Omental fat pad (tissue), 4 donors: ENCODE measurements at places on chromosomes 12 and 14. TPM values are rescaled to one million over a fixed set of nuclear protein-coding genes. Genes with fewer than 3 reads are reported as not detected.

Gene RD3L
- not detected for total RNA-seq

Gene SERPINA9
- not detected for total RNA-seq

Gene C12orf42
- not detected for total RNA-seq

Gene NANOG
- not detected for total RNA-seq

Gene TAS2R10
- not detected for total RNA-seq

Gene RHEBL1
- total RNA-seq = not detected

Gene IGFBP6
- total RNA-seq = 246 TPM

Gene NTN4
- 12.2 TPM for total RNA-seq

Gene LYSET
- total RNA-seq = 5.7 TPM

Gene KLHDC1
- total RNA-seq = 6.2 TPM

Gene CLEC4E
- total RNA-seq = 37.8 TPM

Gene GDF11
- total RNA-seq = 5.4 TPM

Gene BMAL2
- 5.6 TPM for total RNA-seq

Gene EPYC
- not detected for total RNA-seq

Gene TAS2R9
- total RNA-seq = not detected

Gene TTC8
- total RNA-seq = 33.0 TPM

Gene SLC25A21
- total RNA-seq = not detected

Gene NAV3
- 13.9 TPM for total RNA-seq

Gene C14orf132
- 7.3 TPM for total RNA-seq

Gene TEX52
- total RNA-seq = not detected

Gene CFAP251
- total RNA-seq = 7.4 TPM

Gene FAM181A
- not detected for total RNA-seq

Gene KERA
- total RNA-seq = not detected

Gene PRH1
- 28.8 TPM for total RNA-seq

Gene FAM186B
- total RNA-seq = 0.48 TPM

Gene SENP1
- total RNA-seq = 23.0 TPM

Gene GUCY2C
- total RNA-seq = not detected

Gene OVCH1
- 0.25 TPM for total RNA-seq

Gene KRT3
- not detected for total RNA-seq

Gene SLC8A3
- not detected for total RNA-seq

Gene TSHR
- total RNA-seq = not detected

Gene TMEM229B
- total RNA-seq = 6.6 TPM

Gene PLBD1
- 16.1 TPM for total RNA-seq

Gene NINJ2
- total RNA-seq = 8.6 TPM

Gene TOGARAM1
- 24.3 TPM for total RNA-seq

Gene CLEC6A
- not detected for total RNA-seq

Gene SMIM41
- 1.1 TPM for total RNA-seq

Gene CLEC2B
- total RNA-seq = 33.8 TPM

Gene MSI1
- 0.37 TPM for total RNA-seq

Gene KLRF1
- total RNA-seq = not detected

Gene COCH
- total RNA-seq = 2.6 TPM

Gene PTPRB
- 59.2 TPM for total RNA-seq

Gene CLEC4D
- not detected for total RNA-seq

Gene RHOJ
- 5.2 TPM for total RNA-seq

Gene PTCSC3
- total RNA-seq = not detected

Gene MRPL42
- total RNA-seq = 39.3 TPM

Gene LMNTD1
- not detected for total RNA-seq
